Progenitor cell of endocrine pancreas (in vitro differentiated cells): ENCODE measurements at places on chromosomes 11 and 22. TPM values are rescaled to one million over a fixed set of nuclear protein-coding genes. Genes with fewer than 3 reads are reported as not detected.

PGR gene
- not detected in 2 replicates for total RNA-seq

OR4D5 gene
- 0.53 TPM in 1 of 2 replicates, not detected in the other for total RNA-seq

OPCML gene
- total RNA-seq = 0.82 and 1.7 TPM in 2 replicates

ANO9 gene
- 31.0 and 34.6 TPM in 2 replicates for total RNA-seq

PARVB gene
- total RNA-seq = 10.6 and 11.8 TPM in 2 replicates

CCDC188 gene
- total RNA-seq = 3.3 and 4.0 TPM in 2 replicates

SNX15 gene
- 33.0 and 34.5 TPM in 2 replicates for total RNA-seq

OR8U1 gene
- total RNA-seq = not detected in 2 replicates

CD3G gene
- total RNA-seq = not detected in 2 replicates

OR51I1 gene
- total RNA-seq = not detected in 2 replicates

CDC42EP1 gene
- 52.6 TPM in 2 replicates for total RNA-seq

C1QTNF4 gene
- 2.5 and 4.0 TPM in 2 replicates for total RNA-seq

MMP13 gene
- not detected in 2 replicates for total RNA-seq

LRRC74B gene
- total RNA-seq = 0.40 and 0.72 TPM in 2 replicates

KRTAP5-4 gene
- total RNA-seq = not detected in 2 replicates

FOSL1 gene
- 1.7 and 2.6 TPM in 2 replicates for total RNA-seq

APOL6 gene
- total RNA-seq = 0.07 TPM in 2 replicates

KLHL35 gene
- total RNA-seq = 0.55 and 1.2 TPM in 2 replicates

OR5A1 gene
- total RNA-seq = not detected in 2 replicates

DNAJB7 gene
- total RNA-seq = not detected in 2 replicates

TP53AIP1 gene
- 0.12 and 0.31 TPM in 2 replicates for total RNA-seq

SLC37A2 gene
- total RNA-seq = 0.51 and 0.62 TPM in 2 replicates

C22orf31 gene
- total RNA-seq = not detected in 2 replicates

CCT8L2 gene
- total RNA-seq = not detected in 2 replicates

SLC22A8 gene
- total RNA-seq = 2.4 and 4.1 TPM in 2 replicates

CLTCL1 gene
- total RNA-seq = 6.6 and 8.7 TPM in 2 replicates

OR52I1 gene
- not detected in 2 replicates for total RNA-seq

OR8G5 gene
- total RNA-seq = not detected in 2 replicates

GAB4 gene
- not detected in 2 replicates for total RNA-seq

NXPE4 gene
- not detected in 2 replicates for total RNA-seq

WDR74 gene
- total RNA-seq = 55.8 and 60.3 TPM in 2 replicates

PTPRCAP gene
- 0.73 and 2.3 TPM in 2 replicates for total RNA-seq

ANKK1 gene
- 0.11 and 0.41 TPM in 2 replicates for total RNA-seq

PLEKHA7 gene
- total RNA-seq = 77.1 and 78.7 TPM in 2 replicates

SCGB1D2 gene
- total RNA-seq = not detected in 2 replicates

ZNF70 gene
- total RNA-seq = 8.9 and 9.8 TPM in 2 replicates

LBHD1 gene
- 9.3 and 9.4 TPM in 2 replicates for total RNA-seq

NTM gene
- total RNA-seq = 4.2 and 4.3 TPM in 2 replicates

ZNF214 gene
- total RNA-seq = 10.8 and 11.4 TPM in 2 replicates

PRG3 gene
- not detected in 2 replicates for total RNA-seq

DLAT gene
- total RNA-seq = 36.7 and 38.7 TPM in 2 replicates

OR8D1 gene
- total RNA-seq = not detected in 2 replicates

CDC42BPG gene
- total RNA-seq = 20.1 and 21.1 TPM in 2 replicates
